Frontal cortex (tissue), 4 donors: ENCODE measurements at places on chromosomes 11 and 22. TPM values are rescaled to one million over a fixed set of nuclear protein-coding genes. Genes with fewer than 3 reads are reported as not detected.

Gene KDM2A
- total RNA-seq, result 35.5 TPM

Gene CEP126
- 10.6 TPM for total RNA-seq

Gene FOLR1
- total RNA-seq, result not detected

Gene BMAL1
- 29.8 TPM for total RNA-seq

Gene USH1C
- total RNA-seq, result not detected

Gene ASPHD2
- total RNA-seq, result 14.3 TPM

Gene P2RX3
- total RNA-seq, result not detected

Gene POU2AF2
- total RNA-seq, result not detected

Gene OR8D4
- not detected for total RNA-seq

Gene DERL3
- total RNA-seq, result 0.82 TPM

Gene DPAGT1
- 5.3 TPM for total RNA-seq

Gene C22orf15
- not detected for total RNA-seq

- no peak for DNase-seq
Observed at GRCh38 chr11:27253224-27253623, 109.8 kb downstream of the CCDC34 start.

DNA sequence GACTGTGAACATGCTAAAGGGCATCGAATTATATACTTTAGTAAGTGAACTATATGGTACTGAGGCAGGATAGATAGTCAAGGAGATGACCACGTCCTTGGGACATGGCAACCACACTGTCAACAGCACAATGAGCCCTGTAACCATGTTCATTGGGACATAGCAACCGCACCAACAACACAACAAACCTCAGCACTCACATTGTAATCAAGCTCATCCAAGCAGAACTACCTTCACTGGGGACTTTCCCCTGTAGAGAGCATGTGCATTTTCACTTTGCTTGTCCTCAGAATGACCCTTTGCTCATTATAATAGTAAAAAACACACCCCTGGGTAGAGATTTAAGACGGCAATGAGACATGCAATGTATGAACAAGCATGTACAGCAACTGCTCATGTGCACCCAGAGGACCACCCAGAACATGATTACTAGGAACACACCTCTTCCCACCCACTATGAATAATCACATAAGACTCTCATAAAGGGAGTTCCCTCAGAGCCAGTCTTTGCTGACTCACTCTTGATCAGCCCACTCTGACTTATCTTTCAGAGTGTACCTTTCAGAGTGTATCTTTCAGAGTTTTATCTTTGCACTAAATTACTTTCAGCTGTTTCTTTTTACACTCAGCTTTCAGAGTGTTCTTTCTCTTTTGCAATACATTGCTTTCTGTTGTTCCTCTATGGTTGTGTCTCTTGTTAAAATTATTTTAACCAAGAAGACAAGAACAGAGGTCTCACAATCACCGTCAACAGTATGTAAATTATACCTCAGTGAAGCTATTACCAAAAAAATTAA is 4.1 kb upstream of the PLAAT2 start:
- DNase-seq, result no peak

DNA sequence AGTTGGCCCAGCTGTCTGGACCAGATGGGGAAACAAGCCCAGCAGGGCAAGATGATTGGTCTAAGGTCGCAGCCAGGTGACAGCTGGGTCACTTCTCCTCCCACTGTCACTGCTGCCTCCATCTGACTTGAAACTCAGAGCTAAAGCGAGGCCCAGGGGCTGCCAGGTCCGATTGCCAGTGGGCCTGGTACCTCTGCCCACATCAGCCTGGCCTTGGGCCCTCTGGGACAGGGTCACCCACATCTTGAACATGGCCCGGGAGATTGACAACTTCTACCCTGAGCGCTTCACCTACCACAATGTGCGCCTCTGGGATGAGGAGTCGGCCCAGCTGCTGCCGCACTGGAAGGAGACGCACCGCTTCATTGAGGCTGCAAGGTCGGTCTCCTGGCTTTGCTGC is 5.8 kb downstream of the SSH3 start:
- DNase-seq, result no peak

DNA sequence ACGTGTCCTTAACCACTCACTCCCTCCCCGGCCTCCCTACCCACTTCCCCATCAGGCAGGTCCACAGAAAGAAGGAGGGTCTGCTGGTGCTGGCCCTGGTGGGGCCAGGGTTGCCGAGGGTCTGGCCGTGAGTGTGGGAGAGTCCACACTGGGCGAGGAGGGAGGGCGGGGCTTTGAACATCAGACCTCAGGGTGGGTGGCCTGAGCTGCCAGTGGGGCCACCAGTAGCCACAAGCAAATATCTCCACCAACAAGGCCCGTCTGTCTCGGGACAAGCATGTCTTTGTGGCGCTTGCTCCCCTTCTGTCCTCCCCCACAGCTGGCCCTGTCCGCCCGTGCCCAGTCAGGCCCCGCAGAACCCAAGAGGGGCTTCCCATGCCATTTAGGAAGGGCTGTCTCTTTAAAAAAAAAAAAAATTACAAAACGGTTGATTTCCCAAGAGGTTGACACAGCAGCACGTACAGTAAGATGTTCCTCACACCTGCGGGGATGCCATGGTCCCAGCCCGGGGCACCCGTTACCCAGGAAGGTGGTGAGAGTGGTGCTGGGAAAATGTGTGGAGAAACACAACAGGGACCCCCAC is 17.7 kb upstream of the TALDO1 start:
- DNase-seq, result peak; percentile 57

DNA sequence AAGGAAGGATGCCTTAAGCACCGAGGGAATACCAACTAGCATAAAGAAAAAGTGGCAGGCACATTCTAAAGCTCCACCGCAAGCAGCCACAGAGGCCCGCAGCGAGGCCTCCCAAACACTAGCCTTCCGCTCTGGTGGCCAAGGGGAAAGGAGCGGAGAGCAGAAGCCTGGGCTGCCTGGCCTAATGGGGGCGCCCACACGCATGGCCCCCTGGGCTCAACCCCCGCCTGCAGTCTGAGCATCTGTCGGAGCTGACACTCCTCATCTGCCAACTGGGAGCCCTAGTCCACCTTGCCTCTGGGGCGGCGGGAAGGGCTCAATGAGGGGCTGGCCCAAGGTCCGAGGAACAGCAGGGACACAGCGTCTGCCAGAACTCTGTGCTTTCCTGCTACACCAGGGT is 50.1 kb upstream of the WNT11 start:
- no peak for DNase-seq

- DNase-seq, result no peak
Observed at GRCh38 chr22:47148956-47149728, 386.7 kb downstream of the TBC1D22A start.

DNA sequence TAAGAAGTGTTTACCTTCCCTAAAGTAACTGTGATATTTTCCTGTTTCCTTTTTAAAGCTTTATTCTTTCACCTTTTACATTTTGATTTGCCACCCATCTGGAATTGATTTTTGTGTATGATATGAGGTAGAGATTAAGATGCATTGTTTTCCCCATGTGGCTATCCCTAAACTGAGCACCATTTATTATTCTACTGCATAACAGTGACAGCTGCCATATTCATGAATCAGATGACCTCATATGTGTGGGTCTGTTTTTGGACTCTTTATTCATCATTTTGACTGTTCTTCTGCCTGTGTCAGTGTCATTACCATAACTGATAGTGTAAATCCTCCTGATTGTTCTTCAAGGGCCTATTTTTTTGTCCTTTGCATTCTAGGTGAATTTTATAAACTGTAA is 50.8 kb downstream of the HIPK3 start:
- DNase-seq, result no peak

GRCh38 chr11:117097389-117098268 is 599 bp downstream of the SIK3 start:
- peak; percentile 51 for DNase-seq

DNA sequence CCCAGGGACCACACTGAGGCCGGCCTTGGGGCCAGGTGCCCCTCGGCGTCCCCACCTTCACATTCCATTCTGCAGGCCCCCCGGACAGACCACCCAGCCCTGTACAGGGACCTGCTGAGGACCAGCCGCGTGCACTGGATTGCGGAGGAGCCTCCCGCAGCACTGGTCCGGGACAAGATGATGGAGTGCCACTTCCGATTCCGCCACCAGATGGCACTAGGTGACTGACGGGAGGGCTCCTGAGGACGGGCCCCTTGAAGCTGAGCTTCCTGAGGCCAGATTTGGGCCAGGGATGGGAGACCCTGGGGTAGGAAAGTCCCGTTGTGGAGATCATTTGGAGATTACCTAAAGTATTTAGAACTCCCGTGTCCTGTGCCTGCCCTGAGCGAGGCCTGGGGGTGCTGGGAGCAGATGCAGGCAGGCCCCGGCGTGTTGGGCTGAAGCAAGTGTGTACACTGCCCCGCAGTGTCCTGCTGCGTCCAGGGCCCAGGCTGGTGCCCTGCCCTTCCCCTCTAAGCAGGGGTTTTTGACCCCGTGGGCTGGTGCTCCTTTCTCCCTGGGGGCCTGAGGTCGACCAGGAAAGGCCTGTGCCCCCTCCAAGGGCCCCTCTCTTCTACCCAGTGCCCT is 20.0 kb downstream of the TRMU start:
- DNase-seq, result peak; percentile 68

DNA sequence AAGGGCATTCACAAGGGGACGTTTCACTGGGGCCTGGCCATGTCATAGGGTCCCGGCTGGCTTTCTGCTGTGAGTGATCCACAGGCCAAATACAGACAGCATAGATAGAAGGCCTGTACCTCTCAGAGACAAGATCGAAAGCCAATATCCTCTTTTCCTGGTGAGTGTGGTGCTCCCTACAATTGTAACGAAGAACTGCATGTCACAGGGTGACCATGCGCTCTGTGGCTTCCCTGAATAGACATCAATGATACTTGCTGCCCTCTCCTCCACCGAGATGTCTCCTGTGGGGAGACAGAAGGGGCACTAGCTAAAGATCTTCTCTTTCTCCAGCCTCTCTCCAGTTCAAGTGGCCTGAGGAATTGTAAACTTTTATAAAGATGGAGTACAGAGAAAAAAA is 226.1 kb upstream of the POU2AF2 start:
- DNase-seq, result no peak

GRCh38 chr11:33162831-33163230 is 1.6 kb upstream of the CSTF3 start:
- no peak for DNase-seq

- no peak for DNase-seq
Observed at GRCh38 chr11:2367266-2368160, 9.6 kb upstream of the CD81 start.

DNA sequence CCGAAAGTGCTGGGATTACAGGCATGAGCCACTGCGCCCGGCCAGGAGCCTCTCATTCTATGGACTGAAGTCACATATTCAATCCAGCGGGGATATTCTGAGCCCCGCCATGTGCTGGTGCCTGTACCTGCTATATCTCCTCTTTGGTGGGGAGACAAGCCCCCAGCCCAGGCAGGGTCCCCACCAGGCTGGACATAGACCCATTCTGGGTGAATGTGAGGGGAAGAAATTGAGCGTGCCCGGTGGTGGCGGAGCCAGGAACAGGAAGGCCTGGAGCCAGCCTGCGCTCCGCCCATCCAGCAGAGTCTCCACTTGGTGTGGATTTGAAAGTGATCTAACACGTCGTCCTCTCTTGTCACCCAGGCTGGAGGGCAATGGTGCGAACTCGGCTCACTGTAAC is 38.0 kb upstream of the CSNK1E start:
- DNase-seq, result no peak

GRCh38 chr11:64814712-64815187 is 4.4 kb upstream of the MEN1 start:
- DNase-seq, result no peak

DNA sequence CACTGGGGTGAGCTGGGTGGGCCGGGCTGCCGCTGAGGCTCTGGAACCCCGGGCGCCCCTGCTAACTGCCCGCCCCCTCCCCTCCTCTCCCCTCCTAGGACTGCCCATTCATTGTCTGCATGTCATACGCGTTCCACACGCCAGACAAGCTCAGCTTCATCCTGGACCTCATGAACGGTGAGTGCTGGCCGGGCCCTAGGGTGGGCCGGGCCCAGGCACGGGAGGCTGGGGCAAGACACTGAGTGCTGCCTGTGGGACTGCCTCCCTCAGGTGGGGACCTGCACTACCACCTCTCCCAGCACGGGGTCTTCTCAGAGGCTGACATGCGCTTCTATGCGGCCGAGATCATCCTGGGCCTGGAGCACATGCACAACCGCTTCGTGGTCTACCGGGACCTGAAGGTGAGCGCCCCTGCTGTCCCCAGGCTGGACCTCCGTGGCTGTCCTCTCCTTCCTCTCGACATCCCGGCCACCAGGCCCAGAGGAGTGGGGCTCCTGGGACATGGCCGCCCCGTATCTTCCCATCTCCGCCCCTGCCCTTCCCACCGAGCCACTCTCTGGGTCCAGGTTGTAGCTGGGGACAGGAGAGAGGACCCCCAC is 7.5 kb upstream of the ANKRD13D start:
- DNase-seq, result no peak

DNA sequence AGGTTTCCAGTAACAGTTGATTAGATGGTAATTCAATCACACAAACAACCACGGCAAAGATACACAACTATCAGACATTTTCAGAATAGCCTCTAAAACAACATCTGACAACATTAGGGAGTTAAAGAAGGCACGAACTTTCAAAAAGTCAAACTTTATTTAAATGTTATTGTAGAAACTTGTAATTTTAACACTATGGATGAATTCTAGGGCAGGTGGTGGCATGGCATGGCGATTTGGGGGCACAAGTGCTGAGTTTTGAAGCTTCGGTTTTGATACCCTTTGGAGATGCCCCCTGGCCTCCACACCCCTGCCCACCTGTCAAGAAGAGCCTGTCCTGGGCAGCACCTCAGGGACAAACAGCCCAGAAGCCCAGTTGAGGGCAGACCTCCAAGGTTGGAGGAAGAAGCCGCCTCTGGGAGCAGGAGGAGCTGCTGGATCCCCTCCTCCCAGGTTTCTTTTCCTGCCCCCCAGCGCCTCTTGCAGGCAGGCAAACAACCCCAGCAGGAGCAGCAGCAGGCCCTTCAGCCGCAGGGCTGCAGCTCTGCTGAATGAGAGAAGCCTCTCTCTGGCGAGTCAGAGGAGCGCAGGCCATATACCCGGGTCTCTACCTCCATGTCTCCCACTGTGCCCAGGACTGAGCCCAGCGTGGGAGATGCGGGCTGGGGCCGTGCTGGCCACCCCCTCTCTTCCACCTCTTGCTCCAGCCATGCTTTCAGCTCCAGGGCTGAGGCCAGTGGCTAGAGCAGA is 102.1 kb upstream of the IGLL5 start:
- no peak for DNase-seq
